A549 treated with CpdA at 1 μM for 4 hours (cell line): ENCODE measurements at places on chromosomes 13 and 19. TPM values are rescaled to one million over a fixed set of nuclear protein-coding genes. Genes with fewer than 3 reads are reported as not detected.

Gene IRS2
- 9.5 to 13.6 TPM (median 11.2 TPM) in 5 replicates for total RNA-seq

Gene HCN2
- total RNA-seq = 28.0 to 41.1 TPM (median 39.0 TPM) in 5 replicates

Gene MISP
- 75.0 to 98.0 TPM (median 94.7 TPM) in 5 replicates for total RNA-seq

Gene KLF2
- total RNA-seq = 10.0 to 25.2 TPM (median 20.7 TPM) in 5 replicates

Gene ZNF418
- total RNA-seq = 0.69 to 1.3 TPM (median 0.90 TPM) in 5 replicates

Gene ZNF561
- 8.6 to 17.5 TPM (median 9.4 TPM) in 5 replicates for total RNA-seq

Gene ZNF569
- total RNA-seq = 4.1 to 6.2 TPM (median 4.8 TPM) in 5 replicates

Gene ZNF587B
- 6.7 to 11.5 TPM (median 8.0 TPM) in 5 replicates for total RNA-seq

Gene THOP1
- total RNA-seq = 80.4 to 111 TPM (median 99.5 TPM) in 5 replicates

Gene TEX29
- total RNA-seq = 0.19 to 0.51 TPM (median 0.20 TPM) in 3 of 5 replicates, not detected in the others

Gene RNF113B
- total RNA-seq = not detected in 5 replicates

Gene LGALS7
- total RNA-seq = 0.32 TPM in 1 of 5 replicates, not detected in the others

Gene SLC39A3
- 24.8 to 30.9 TPM (median 28.5 TPM) in 5 replicates for total RNA-seq

Gene LATS2
- total RNA-seq = 6.8 to 8.0 TPM (median 7.6 TPM) in 5 replicates

Gene PGLYRP1
- not detected in 5 replicates for total RNA-seq

Gene ELAVL3
- total RNA-seq = 0.07 to 0.19 TPM (median 0.13 TPM) in 4 of 5 replicates, not detected in the other

Gene DCLK1
- 0.92 to 1.3 TPM (median 1.0 TPM) in 5 replicates for total RNA-seq

Gene SIGLEC12
- total RNA-seq = not detected in 5 replicates

Gene ZNF491
- total RNA-seq = not detected in 5 replicates

Gene ANGPTL8
- total RNA-seq = not detected in 5 replicates

Gene LILRA1
- not detected in 5 replicates for total RNA-seq

Gene ZNF665
- not detected in 5 replicates for total RNA-seq

Gene FAM32A
- total RNA-seq = 85.6 to 96.3 TPM (median 95.1 TPM) in 5 replicates

Gene GJB2
- 0.66 to 1.1 TPM (median 0.98 TPM) in 5 replicates for total RNA-seq

Gene C19orf38
- total RNA-seq = 0.15 to 0.26 TPM (median 0.22 TPM) in 4 of 5 replicates, not detected in the other

Gene NECTIN2
- 71.2 to 91.2 TPM (median 84.6 TPM) in 5 replicates for total RNA-seq

Gene NRTN
- 0.27 to 0.96 TPM (median 0.58 TPM) in 5 replicates for total RNA-seq

Gene FXYD3
- total RNA-seq = 0.26 to 0.31 TPM in 2 of 5 replicates, not detected in the others

Gene ZNF441
- total RNA-seq = 0.02 TPM in 1 of 5 replicates, not detected in the others
